ENCODE measurements at places on chromosomes 2 and 18.
A peak's percentile ranks its signal among the peaks of the same experiment; 100 is the strongest.

DNA sequence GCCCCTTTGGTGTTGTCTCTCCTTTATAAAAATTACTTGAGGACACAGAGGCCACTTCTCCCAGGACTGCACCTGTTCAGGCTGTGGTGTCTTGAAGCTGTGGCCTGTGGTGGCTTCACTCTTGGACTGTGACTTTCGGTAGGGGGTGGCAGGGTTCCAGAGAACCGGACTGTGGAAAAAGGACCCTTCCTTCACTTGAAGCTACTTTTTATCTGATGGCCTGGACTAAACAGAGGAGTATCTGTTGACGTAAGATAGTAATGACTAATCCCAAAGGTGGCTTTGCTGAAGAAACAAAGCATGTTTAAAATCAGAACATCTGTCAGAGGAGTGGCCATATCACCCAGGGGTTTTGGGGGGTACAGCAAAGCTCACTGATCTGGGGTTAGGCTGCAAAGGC, 60.8 kb downstream of the CENPO start:
- DNase-seq, result no peak

- DNase-seq, result no peak
Measured at GRCh38 chr2:237726401-237726830, 72.2 kb upstream of the RBM44 start.

DNA sequence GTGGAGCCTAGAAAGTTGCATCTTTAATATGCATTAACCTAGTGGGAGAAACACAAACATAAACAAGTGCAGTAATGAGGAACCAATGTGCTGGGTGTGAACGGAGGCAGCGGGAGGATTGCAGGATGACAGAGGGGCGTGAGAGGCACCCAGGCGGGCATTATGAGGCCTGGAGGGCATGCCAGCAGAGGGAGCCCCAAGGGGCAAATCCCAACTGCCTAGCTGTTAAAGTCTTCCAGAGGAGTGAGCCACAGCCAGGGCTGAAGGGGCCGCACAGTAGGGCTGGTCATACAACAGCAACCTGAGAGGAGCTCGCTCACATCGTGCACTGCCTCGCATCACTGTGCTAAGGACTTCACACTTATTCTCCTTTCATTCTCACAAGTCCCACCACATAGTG, 13.3 kb upstream of the PRELID3A start:
- peak; percentile 35 for DNase-seq

GRCh38 chr2:26177122-26177521, 4.2 kb downstream of the GAREM2 start:
- no peak for DNase-seq

DNA sequence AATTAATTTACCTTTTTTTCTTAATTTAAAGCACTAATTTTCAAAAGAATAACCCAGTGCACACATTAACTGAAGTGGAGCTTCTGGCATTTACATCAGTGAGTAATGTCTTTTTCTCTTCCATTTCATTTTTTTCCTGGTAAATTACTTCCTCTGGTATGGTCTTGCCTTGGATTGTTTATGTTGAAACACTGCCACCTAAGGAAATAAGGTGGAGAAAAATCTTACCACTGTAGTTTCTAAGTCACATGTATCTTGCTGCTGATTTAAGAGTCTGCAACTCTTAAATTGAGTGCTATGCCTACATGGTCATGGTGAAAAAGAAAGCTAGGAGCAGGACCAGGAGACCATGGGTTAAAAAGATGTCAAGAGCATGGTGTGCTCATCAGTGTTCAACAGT, 51.0 kb downstream of the TTC27 start:
- DNase-seq, result no peak

- DNase-seq, result peak; percentile 32
Measured at GRCh38 chr2:45860136-45861121, 209.0 kb downstream of the PRKCE start.

DNA sequence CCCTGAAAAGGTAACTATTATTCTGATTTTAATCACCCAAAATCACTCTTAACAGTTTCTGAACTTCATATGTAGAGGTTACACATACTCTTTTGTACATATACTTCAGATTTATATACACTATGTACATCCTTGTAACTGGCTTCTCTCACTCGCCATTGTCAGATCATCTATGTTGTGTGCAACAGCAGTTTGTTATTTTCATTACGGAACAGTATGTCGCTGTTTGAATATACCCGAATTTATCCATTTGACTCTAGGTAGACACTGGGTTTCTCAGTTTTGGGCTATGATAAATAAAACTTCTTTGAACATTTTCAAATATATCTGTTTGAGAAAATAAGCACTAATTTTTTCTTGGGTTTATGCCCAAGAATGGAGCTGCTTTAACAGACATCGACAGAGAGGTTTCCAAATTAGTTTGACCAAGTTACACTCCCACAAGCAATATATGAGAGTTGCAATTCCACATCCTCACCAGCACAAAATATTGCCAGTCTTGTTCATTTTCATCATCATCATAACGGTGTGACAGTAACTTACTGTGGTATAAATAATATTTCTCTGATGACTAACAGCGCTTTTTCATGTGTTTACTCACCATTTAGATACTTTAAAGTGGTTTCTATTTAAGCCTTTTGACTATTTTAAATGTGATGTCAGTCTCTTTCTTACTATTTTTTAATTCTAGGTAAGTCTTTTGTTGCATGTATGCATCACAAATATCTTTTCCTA, 80.9 kb downstream of the SMC6 start:
- DNase-seq, result no peak

DNA sequence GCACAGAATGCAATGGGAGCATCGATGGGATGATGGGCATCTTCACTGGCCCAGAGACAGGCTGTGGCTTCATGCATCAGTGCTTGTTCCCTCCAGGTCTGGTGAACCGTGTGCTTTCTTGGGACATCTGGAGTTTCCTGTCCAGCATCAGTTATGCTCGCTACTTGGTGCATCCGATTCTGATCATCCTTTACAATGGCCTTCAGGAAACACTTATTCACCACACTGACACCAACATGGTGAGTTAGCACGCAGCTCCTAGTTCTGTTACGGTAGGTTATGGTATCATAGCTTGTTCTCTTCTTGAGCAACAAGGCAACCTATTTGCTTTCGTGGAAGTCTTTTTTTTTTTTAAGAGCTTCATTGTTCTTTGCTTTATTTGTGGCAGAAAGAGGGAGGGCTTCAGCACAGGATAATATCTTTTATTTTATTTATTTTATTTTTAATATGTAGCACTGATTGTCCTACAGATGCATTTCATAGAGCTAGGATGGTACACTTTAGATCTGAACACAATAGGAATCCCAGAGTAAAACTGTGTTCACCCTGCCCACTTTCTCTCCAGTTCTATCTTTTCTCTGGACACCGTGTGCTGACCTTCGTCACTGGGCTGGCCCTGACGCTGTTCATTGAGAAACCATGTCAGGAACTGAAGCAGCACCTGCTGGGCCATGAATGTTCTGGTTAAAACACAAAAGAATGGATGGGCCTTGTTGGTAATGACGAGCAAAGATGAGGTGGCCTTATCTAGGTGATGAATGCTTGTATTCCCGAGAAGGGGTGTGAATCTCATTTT, 71.2 kb upstream of the SEC11C start:
- no peak for DNase-seq

DNA sequence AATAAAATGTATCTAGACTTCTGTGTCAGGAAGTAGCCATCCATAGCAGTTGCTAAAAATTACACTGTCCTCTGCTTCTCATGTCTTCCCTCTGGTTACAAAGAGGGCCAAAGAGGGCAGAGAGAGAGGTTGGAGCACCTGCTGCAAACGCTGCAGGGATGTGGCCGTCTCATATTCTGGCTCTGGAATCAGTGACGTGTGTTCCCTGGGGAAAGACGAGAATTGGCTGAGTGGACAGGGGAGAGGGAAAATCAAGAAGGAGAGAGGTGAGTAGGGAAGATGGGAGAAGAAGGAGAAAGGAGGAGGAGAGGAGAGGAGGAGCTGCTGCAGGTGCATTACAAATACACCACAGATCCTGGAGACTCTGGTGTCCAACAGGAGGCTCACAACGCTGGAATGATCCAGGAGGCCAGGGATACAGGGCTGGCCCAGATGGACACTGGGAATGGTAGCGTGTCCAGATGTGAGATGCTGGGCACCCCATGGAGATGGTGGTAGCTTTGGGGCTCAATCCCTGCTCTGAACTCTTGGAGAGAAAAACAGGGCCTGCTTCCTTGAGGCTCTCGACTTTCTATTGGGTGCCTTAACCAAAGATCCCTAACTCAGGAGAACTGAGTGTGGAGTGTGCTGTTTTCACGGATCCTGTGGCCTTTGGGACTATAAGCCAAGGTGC, 118.4 kb upstream of the PXDN start:
- no peak for DNase-seq

DNA sequence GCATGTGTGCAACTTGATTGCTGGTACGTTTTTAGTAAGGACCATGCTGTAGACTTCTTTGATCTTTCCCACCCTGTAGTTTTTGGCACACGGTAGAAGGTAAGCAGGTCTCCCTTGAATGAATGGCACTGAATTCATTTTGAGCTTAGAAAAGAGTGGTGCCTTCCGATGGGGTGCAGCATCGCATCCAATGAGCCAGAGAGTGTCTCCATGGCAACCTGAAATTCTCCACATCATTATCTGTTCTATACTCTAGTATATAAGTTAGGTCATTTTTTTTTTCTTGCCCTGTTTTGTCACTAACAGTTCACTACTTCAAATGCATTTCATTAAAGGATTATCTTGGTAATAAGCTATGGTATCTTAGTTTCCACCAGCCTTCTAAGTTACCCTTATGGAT, 81.2 kb upstream of the REV1 start:
- no peak for DNase-seq

DNA sequence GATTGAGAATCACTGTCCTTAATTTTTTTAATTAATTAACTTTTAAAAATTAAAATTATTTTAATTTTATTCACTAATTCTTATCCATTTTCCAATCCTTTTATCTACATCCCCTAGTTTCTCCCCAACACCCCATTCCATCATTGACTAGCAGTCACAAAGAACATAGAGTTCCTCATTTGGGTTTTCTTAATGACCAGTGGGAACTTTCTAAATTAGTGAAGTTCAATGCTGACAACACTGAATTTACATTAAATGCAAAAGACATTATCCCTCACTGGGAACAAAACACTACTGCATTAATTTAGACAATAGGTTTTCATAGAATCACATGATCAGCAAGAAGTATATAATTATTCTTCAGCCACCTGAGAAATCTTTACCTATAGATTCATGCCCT, 80.6 kb upstream of the GLS start:
- no peak for DNase-seq

DNA sequence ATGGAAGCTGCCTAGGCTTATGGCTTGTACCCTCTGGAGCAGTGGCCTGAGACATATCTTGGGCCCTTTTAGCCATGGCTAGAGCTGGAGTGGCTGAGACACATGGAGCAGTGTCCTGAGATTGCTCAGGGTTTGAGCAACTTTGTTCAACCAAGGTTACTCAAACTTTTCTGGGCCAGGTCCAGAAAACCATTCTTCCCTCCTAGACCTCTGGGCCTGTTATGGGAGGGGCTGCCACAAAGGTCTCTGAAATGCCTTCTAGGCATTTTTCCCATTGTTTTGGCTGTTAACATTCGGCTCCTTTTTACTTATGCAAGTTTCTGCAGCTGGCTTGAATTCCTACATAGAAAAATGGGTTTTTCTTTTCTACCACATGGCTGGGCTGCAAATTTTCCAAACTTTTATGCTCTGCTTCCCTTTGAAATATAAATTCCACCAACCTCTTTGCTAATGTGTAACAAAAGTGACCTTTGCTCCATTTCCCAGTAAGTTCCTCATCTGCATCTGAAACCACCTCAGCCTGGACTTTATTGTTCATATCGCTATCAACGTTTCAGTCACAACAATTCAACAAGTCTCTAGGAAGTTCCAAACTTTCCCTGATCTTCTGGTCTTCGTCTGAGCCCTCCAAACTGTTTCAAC, 84.9 kb upstream of the MAP4K3 start:
- DNase-seq, result no peak

- no peak for DNase-seq
Measured at GRCh38 chr2:127525691-127526131, 578 bp downstream of the IWS1 start.

GRCh38 chr2:65215946-65216345, 11.7 kb upstream of the ACTR2 start:
- DNase-seq, result no peak

Data from activated CD8-positive, alpha-beta T cell treated with anti-CD3 and anti-CD28 coated beads for 36 hours (primary cell).